Suprapubic skin (tissue), 4 donors: ENCODE measurements at places on chromosomes 4 and X.

DNA sequence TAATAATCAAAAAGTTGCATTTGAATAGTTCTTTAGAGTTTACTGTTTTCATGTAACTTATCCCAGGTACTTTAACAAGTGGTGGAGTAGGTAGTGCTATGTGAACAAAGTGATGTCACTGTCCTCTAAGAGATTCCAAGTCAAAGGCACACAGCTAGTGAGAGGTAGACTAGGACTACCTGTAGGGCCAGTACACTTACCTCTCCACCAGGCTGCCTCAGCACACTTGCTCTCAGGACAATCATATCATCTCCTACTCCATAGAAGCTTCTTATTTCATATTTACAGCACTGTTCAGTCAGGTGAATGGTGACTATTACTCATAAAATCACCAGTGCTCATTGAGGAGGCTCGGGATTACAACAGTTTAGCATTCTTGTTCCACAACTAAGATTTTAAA lies 173.0 kb upstream of the EMCN start:
- DNase-seq: no peak

- no peak for DNase-seq
Observed at GRCh38 chr4:5355846-5356245, 304.6 kb downstream of the STK32B start.

DNA sequence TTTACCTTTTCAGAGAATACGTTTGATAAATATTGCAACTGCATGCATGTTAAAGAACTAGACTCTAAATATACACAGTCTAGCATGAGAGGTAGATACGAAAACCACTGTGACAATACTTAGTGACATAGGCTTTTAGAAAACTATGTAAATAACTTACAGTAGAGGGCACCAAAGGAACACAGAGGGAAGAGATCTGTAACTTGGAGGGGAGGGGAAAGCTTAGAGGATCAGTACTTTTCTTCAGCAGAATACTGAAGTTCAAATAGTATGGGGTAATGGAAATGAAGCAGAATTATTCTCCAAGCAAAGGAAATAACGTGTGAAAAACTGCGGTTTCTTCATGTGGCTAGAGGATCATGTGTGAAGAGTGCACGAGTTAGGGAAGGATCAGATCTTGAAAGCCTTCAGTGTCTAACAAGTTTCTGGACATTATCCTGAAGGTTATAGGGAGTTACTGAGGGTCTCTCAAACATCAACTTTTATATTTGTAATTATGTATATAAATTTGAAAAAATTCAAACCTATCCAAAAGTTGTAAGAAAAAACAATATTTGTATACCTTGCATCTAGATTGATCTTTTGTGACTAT lies 264.3 kb downstream of the NPFFR2 start:
- no peak for DNase-seq

DNA sequence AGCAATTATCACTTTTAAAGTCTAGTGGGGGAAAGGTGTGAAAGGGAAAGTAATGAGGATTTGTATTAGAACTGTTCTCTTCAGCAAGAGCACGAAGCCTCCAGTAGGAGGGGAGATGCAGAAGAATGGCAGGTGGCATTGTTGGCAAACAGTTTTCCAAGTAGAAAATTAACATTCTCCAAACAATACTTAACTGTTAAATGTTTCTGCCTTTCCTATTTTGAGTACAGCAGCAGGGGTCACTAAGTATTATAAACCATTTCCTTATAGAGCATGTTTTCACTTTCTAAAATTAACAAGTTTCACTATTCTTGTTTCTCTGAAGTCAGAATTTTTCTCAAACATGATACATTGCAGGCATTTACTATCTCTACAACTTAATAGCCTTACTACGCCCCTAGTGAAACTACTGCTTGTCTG lies 58.7 kb downstream of the LEF1 start:
- no peak for DNase-seq

DNA sequence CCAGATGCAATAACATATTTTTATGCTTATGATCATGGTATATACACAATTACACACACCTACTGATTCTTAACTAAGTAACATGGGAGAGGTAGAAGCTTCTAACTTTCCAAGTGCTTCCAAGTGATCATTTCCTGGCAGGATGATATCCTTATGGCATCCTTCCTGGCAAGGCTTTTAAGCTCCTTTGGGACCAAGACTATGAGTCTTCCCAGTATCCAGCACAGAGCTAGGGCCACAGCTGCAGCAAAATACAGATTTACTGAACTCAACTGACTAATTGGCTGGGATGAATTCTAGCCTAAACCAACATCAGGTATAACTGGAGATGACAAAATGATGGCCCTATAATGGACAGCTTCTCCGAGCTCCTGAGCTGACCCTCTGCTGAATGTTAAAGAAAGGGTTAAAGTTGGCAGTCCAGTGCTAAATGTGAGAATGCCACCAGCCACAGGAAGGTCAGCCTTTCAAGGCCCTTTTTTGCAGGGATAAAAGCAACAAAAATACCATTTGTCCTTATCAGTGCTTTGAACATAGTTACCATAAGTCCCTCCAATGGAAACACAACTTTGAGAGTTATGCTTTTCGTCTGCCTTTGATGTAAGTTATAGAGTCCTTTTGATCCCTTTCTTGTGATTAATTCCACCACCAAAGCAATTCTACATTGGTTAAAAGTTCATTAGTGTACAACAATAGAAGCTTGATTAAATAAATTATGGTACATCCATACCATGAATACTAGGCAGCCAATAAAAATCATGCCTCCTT lies 73.4 kb downstream of the MGST2 start:
- DNase-seq: no peak

GRCh38 chrX:107398115-107398514 lies 51.3 kb upstream of the FRMPD3 start:
- DNase-seq: no peak

DNA sequence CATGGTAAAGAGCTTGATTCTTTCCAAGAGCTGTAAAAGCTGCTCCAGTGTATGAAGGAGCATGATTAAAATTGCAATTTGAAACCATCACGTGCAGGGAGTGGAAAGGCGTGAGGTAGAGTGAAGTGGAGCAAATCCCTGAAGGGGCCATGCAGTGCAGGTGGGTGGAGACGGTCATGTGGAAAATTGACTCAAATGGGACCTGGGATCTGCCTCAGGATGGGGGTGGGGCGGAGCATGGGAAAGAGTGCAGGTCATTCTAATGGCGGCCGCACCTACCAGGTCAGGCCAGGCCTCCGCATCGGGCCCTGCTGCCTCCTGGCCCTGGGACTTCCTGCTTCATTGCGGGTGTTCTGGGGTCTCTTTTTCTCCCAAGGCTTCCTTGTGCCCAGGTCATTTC lies 25.3 kb upstream of the TRIM60 start:
- no peak for DNase-seq

GRCh38 chrX:147173594-147173993 lies 359.1 kb upstream of the CXorf51A start:
- no peak for DNase-seq

DNA sequence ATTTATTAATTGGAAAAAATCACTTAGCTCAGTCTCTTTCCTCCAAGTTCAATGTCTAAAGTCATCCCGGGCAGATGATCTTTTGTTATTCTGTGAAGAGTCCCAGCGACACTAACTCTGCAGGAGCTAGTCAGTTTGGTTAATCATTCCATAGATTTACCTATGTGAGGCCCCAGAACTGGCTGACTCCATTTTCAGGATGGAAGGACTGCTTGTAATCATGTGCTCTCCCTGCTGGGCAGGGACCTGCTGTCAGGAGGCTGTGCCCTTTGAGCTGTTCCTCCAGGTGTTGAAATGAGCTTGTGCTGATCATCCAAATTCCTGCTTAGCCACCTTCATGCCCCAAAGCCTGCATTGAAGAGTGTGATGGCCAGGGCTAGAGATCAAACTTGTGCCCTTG lies 169.8 kb downstream of the NHS start:
- DNase-seq: no peak

DNA sequence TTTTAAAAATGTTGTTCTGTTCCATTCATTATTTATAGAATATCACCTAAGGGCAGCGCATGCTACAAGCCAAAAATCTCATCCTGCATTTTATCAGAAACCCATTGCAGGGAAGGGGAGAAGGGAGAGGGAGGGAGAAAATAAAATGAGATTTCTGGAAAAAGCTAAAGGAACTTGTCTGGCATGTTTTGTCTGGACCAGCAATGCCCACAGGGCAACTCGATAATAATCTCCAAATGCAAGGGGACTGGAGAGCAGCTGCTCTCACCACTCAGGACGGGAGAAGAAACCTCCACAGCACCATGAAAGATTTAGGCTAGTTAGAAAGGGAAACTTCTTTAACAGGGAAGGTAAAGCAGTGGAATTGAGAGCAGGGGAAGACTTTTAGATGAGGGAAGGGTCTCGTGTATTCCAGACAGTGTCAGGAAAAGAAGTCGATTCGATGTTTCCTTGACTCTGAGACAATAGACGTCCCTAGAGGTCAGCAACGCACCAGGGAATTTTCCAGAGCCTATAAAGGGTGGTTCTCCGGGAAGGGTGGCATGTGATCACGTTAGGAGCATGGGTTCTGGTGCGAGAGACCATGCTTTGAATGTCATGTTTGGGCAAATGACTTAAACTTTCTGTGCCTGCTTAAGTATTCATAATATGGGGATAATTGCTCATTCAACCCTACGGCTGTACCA lies 132.2 kb upstream of the NDP start:
- DNase-seq: no peak

DNA sequence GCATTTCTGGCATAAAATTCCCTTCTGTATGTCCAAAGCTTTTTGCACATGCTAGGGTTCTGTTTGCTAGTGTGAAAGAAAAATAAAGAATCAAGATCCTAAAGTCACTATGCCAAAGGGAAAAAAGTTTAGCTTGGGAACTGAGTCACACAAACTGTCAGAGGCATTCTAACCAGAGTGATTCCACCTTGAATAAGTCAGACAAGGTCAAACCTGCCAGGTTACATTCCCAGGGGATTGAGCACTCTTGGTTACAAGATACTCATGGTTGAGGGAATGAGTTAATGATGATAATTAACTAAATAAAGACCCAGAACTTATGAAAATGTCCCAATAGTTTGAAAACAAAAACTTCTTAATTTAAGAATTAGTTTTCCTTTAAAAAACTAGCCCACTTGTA lies 13.7 kb upstream of the UGT2B17 start:
- no peak for DNase-seq

DNA sequence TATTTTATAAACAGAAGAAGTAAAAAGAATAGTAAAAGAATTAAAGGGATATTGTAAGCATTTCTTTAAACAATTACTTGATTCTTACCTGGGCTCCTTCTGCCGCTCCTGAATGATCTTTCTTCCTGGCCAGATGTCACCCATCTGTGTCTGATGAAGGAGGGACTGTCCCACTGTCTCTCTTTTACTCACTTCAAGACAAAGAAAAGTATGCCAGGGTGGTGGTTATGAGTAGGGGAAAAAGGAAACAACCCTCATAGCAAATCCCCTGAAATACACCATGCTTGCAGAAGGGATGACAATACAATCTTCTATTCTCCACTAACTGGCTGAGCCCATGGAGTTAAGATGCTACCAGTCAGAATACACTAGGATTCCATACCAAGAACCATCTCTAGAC lies 31.1 kb downstream of the SYTL4 start:
- no peak for DNase-seq

GRCh38 chr4:107999932-108000539 lies 10.3 kb downstream of the HADH start:
- no peak for DNase-seq

DNA sequence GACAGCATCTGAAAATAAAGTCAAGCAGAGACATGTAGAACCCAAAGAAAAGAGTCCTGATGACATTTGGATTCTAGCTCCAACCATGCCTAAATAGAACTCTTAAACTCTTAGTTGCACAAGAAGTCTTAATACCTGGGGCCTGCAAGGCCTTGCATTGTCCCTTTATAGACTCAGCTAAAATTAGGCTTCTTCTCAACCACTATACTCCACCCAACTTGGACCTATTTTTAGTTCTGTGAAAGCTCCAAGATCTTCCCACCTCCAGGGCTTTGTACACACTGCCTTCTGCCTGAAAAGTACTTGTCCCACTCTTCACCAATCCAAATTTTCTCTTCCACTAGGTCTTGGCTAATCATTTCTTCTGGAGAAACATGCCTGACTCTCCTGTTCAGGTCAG lies 36.5 kb downstream of the PLK4 start:
- DNase-seq: no peak

- no peak for DNase-seq
Observed at GRCh38 chrX:69493193-69493592, 10.9 kb upstream of the NALF2 start.

DNA sequence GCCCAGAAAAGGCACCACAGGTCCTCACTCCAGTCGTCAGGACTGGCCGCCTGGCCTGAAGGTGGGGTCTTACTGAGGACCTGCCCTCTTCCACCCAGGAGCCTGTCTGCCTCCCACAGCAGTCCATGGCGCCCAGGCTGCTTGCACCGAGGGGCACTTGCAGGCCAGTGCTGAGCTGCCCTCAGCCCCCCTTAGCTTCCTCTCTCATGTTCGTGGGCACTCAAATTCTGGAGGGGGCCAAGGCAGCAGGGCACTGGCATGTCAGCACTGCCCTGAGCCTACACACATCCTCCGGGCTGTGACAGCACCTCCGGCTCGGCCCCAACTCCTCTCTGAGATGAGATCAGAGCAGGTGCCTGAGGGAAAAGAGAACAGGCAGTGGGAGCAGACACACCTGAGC lies 27.2 kb upstream of the ZBTB33 start:
- DNase-seq: no peak

DNA sequence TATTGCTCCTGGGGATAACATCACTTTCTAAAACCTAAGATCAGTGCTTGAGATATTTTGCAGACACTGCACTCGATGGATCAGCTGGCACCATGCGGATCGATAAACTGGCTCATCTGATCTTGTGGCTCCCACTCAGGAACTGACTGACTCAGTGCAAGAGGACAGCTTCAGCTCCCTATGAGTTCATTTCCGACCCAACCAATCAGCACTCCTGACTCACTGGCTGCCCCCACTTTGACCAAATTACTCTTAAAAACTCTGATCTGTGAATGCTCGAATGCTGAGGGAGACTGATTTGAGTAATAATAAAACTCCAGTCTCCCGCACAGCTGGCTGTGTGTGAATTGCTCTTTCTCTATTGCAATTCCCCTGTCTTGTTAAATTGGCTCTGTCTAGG lies 110.1 kb downstream of the ANAPC4 start:
- no peak for DNase-seq

DNA sequence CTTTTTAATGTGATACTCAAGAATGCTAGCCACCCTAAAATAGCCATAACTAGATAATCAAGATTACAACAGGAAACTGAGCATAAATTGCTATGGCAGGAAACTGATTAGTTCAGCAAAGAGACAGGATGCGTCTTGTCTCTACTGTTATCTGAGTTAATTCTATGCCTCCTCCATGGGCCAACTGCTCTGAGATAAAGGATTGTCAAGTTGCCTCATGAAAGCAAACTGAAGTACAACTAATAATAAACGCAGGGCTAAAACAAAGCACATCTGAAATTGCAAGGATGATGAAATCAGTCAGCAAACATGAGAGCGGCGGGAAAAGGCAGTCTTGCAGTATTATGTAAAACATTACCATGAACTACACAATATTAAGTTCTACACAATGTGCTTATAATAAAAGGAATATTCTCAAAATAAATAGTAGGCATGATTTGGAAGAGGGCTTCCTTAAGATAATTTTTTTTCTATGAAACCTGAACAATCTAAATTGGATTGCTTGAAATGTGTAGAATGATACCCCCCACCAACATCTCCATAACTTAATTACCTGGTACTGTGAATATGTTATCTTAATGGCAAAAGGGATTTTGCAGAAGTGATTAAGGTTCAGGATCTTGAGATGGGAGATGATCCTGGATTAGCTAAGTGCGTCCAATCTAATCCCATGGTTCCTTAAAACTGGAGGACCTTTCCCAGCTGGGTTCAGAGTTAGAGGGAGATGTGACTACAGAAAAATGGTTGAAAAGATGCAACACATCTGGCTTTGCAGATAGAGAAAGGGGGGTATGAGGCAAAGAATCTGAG lies 65.9 kb downstream of the ANTXR2 start:
- no peak for DNase-seq

- no peak for DNase-seq
Observed at GRCh38 chr4:9999956-10000561, 21.2 kb downstream of the SLC2A9 start.
